Prostate gland (tissue), 2 donors: ENCODE measurements at places on chromosomes 4 and X.

GRCh38 chr4:138414202-138414601, 172.1 kb upstream of the SLC7A11 start:
- no peak for DNase-seq

GRCh38 chrX:41468647-41469323, 21.6 kb downstream of the NYX start:
- peak; percentile 10 for DNase-seq

GRCh38 chrX:131975851-131976250, 47.3 kb upstream of the STK26 start:
- DNase-seq: no peak

DNA sequence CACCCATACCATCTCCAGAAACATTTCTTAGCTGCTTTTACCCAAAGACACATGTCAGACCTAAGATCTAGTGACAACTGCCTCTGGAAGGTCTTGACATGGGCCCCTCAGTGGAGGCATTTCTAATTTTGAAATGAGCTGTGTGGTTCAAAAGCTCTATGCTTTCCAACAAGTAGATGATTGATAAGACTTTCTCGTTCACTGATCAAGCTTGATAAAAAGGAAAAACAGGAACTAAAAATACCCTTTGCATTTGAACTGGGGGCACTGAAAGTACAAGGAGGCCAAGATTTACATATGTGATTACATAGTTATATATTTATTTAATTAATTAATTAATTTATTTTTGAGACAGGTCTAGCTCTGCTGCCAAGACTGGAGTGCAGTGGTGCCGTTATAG, 61.3 kb upstream of the SCOC start:
- no peak for DNase-seq

GRCh38 chr4:8906668-8906970, 35.0 kb upstream of the HMX1 start:
- DNase-seq: no peak

DNA sequence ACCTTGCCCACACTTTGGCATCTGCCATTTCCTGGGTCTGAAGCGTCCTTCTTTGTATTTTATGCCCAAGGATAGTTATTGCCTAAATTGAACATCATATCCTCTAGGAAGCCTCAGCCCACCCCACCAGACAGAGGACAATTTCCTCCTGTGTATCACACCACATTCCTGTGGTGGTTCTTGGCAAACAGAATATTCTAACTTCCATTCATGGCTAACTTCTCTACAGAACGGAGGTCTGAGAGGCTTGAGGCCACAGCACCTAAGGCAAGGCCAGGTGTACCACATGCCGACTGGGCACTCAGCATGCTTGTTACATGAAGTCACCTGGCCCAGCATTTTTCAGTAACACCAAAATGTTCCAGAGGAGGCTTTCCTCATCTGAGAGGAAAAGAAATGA, 42.4 kb downstream of the CD99L2 start:
- DNase-seq: no peak

- DNase-seq: no peak
Observed at GRCh38 chrX:151938172-151938571, 25.5 kb downstream of the MAGEA4 start.

GRCh38 chrX:1103360-1103759, 109.1 kb downstream of the CRLF2 start:
- DNase-seq: no peak

- DNase-seq: peak; percentile 12
Observed at GRCh38 chr4:68271851-68272357, 26.4 kb upstream of the TMPRSS11B start.

- DNase-seq: no peak
Observed at GRCh38 chrX:30935985-30936384, 46.9 kb upstream of the TAB3 start.

GRCh38 chr4:146283758-146284651, 69.7 kb downstream of the REELD1 start:
- no peak for DNase-seq

DNA sequence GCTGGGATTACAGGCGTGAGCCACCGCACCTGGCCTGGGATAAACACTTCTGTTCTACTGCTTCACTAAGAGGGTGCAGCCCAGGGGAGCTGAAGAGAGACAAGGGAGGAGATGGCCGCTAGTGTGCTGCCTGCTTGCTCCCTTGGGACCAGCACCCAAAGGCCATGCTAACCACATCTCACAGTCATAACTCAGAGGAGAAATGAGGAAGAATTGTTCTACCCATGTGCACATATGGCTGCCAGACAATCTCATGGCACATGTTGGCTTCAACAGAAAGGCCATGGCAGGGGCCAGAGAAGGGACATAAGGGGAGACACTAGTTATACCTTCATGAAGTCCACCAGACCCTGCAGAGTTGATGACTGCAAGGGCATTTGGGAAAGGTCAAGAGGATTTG, 22.4 kb downstream of the CLDN22 start:
- DNase-seq: no peak

DNA sequence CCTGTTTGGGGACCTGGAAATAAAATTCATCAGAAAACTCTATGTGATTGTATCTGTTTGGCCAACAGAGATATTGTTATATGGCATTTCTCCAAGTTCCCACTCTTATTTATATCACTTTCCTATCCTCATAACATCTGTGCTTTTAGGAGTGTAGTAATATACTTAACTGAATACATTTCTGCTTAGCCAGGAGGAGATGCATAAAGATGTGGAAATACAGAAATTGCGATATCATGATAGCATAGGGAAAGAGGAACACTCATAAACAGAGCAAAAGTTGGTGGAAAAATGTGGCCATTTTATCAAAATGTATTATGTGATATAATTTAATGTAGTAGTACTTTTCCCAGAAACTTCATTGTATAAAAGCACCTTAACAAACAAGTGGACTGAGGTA, 46.1 kb upstream of the TSPAN7 start:
- no peak for DNase-seq

DNA sequence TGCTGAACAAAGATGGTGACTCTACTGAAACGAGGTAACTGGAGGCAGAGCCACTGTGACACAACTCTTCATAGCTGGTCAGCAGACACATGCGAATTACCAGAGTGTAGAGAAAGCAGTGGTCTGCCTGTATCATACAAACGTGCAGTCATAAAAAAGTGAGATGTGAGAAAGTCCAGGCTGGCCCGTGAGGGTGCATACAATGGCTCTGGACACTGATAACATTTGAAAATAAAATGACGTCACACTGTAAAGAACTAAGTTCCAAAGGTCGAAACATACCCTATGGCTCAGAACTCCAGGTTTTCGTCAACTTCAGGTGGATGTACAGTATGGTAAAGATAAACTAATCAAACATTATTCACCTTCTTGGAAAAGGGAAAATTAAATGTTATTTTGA, 95.7 kb downstream of the SHISA3 start:
- no peak for DNase-seq

DNA sequence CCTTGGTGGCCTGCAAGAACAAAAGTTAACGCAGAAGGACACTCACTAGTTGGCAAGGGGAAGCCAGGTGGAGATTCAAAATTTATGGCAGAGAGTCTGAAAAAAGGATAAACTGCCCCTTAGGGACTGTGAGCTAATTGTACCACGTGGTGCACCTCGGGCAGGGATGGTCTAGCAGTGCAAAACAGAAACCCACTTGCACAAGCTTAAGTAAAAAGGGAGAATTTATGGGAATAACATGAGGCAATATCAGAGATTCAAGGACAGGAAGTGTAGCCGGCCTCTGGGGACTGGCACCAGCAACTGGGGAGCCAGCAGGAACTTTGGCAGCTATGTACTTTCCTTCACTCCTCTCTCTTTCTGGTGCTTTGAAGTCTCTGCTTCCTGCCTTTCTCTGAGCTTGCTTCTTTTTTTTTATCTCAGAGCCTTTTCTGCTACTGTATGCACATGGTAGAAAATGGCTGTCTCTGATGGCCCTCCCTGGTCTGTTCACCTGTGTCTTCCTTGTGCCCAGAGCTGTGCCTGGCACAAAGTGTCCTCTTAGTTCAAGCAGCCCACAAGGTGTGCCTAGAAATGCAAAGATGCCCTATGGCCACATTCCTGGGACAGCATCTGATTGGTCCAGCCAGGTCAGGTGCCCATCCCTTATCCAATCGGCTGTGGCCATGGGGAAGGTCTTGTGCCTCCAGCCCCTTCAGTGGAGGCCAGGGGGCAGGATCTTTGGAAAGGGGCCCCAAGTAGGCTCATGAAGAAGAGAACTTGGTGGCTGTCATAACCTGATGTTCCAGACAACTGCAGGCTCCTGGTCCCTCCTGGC, 114.8 kb upstream of the ATP6AP2 start:
- no peak for DNase-seq

GRCh38 chrX:45527834-45528233, 327.2 kb upstream of the DIPK2B start:
- DNase-seq: no peak

GRCh38 chr4:174918058-174918457, at the start of gene ADAM29:
TSS of gene ADAM29 (plus strand) at chr4:174918358. CDS start at chr4:174975526, 57,168 bp downstream.
- no peak for DNase-seq

GRCh38 chr4:100651499-100652175, 133.8 kb upstream of the EMCN start:
- no peak for DNase-seq

DNA sequence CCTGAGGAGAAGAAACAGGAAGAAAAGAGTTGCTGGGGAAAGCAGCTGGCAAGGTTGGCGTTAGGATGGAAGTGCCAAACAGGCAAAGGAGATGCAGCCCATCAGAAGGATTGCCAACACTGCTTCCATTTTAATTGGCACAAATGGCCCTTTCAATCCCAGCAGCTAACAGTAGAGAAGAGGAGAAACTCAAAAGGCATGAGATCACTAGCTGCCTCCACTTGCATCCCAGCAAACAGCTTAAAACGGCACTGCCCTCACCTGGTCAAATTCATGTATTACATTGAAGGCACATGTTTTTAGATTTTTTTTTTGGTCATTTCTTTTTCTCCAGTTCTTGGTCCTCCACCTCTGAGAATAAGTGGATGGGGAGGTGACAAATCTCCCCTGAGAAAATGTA, 14.9 kb upstream of the LOC101059915 start:
- peak; percentile 4 for DNase-seq

DNA sequence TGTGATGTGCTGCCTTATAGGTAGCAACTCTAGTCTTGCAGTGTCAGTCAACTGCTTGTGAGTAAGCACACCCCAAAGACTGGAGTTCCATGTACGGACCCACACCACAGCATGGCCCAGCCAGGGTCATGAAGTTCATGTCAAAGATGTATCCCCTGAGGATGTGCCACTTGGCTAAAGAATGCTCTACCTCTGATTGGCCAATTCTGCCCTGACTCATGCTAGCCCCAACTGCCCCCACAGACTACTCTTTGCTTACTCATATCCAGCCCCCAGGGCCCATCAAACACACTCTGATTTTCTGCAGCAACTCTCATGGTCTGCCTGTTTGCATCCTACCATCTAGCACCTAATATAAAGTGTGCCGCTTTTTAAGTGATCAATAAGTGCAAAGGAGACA, 62.5 kb downstream of the CHRDL1 start:
- DNase-seq: no peak

- DNase-seq: peak; percentile 29
Observed at GRCh38 chr4:72352711-72353110, 216.3 kb downstream of the ADAMTS3 start.

- no peak for DNase-seq
Observed at GRCh38 chr4:14049946-14050345, 422.4 kb upstream of the BOD1L1 start.

DNA sequence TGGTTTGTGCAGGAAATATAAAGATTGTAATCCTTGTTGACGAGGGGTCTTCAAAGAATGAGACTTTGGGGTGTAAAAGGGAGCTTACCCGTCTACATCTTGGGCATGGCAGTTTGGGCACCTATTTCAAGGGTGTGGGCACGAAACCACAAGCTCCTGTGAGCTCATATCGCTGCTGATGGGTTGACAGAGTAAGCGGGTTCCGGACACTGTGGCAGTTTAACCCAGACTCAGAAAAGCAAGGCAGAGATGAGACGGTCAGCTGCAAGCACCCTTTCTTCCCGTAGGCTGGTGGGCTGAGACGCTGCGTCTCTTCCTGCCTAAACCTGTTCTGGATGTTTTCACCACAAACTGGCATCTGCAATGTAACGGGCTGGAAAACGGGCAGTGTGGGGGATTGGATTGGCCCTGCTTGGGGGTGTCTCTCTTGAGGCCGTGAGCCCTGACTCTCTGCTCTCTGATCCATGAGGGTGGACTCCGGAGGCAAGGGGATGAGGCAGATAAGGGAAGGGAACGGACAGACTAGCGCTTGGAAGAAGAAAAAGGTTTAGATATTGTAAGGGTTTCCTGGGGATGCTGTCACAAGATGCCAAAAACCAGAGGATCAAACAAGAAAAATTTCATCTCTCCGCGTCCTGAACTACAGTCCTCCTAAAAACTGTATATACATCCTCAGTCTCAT, 237.5 kb downstream of the SHOX start:
- DNase-seq: no peak
